Panc1 (cell line): ENCODE measurements at places on chromosomes 1 and 21. TPM values are rescaled to one million over a fixed set of nuclear protein-coding genes. Genes with fewer than 3 reads are reported as not detected.

Gene GBP7
- total RNA-seq: not detected

DNA sequence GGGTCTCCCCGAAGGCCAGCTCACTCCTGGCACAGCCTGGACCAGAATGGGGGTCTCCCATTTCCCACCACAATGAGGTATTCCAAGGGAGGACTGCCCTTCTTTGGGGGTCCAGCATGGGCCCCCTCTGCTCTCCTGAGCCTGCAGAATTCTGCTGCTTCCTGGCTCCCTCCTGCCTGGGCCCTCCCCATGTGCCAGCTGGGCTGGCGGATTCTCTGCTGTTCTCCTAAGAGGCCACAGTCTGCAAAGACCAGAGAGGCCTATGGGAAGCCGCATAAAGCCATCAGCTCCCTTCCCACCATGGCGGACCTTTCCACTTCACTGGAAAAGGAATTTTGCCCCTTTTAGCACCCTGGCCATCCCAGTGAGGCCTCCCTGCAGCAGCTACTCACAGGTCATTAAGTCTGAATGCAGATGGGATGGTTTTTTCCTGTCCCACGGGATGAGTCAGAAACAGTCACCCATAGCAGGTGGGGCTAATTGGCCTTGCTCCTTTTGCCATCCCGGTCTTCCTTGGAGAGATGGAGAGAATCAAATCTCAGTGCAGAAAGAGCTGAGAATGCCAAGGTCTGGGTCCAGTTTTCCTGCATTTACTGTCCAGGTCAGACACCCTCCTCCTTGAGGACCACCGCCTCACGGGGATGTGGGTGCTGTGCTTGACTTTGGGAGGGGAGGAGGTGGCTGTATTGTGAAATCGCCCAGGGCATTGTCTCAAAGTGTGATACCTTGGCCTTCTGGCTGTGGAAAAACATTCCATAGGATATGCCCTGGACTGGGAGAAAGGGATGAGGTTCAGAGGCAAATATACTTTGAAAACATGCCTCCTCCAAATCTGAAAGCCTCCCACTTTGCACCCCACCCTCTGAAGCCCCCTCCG, 23.2 kb downstream of the MYBPH start:
- DNase-seq: no peak

GRCh38 chr1:106875622-106876021, 180.9 kb upstream of the PRMT6 start:
- no peak for DNase-seq

DNA sequence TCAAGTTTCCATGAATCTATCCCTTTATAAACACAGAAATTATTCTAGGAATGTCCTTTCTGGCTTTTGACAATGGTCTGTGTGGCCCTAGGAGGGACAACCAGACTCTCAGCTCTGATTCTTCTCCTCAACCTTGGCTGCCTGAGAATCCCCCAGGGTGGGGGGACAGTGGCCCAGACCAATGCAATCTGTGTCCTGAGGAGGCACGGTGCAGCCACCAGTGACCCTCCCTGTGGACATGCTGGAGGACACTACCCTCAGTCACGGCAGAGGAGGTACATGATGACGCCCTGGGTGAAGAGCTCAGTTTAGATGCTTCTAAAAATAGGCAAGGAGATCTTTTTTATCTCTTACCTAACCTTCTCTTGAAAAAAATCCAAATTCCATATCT, 91.7 kb downstream of the PGBD5 start:
- DNase-seq: no peak

GRCh38 chr1:34924759-34925555, 4.5 kb downstream of the DLGAP3 start:
- DNase-seq: no peak

Gene KRTAP12-2
- total RNA-seq: not detected

DNA sequence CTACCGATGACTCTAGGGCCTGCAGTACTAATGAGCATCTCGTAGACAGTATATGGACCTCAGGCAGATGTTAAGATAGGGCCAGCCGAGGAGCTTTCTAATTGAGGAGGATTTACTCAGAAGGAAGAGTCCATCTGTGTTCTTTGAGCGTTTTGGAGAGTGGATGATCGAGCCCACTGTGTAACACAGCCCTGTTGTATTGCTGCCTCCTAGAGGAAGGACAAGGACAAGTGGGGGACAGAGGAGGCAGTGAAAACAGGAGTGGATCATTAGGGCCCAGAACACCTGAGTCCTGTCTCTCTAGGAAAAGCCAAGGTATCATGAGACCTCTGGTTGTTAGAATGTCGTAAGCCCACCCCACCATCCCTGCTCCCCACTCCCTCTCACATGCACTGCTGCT, 62.9 kb downstream of the TBX19 start:
- no peak for DNase-seq

DNA sequence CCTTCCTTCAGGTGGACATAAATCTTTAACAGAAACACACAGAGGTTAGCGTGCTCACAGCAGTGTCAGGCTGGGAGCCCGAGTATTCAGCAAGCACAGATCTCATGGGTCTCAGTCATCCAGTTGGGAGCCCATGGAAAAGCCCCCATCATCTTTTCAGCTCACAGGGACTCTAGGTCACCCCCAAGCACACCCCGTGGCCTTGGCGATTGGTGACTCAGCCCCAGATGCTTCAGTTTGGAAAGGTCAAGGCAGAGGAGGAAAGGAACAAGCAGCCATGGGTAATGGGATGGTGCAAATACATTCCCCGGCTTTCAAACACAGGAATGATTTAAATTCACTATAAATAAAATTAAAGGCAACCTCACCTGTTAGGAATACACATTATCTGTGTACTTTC, 88.9 kb downstream of the PGBD5 start:
- no peak for DNase-seq

DNA sequence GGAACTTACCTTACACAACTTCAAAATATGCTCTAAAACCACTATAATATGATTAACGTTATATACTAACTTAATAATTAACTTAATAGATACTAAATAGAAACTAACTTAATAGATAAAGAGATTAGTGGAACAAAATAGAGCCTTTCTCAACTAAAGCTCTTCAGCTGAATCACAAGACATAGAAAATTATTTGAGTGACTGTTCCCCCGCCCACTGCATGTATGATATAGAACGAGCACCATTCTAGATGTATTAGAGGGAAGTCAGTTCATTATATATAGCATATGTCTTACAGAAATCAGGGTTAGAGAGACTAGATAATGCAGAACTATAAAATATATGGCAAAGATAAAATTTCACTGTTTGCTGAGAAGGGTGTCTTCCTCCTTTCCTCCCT, 16.3 kb downstream of the LYPLAL1 start:
- no peak for DNase-seq

- no peak for DNase-seq
Observed at GRCh38 chr1:33683913-33684312, 180.0 kb upstream of the HMGB4 start.

- no peak for DNase-seq
Observed at GRCh38 chr1:228332797-228333738, 73.6 kb downstream of the TRIM11 start.

GRCh38 chr1:19272064-19272463, 16.5 kb downstream of the AKR7A3 start:
- no peak for DNase-seq
